ENCODE measurements at places on chromosomes 13 and 19.

- DNase-seq: no peak
These were observed 7.2 kb downstream of the FUT5 start for GRCh38 chr19:5863030-5863665.

DNA sequence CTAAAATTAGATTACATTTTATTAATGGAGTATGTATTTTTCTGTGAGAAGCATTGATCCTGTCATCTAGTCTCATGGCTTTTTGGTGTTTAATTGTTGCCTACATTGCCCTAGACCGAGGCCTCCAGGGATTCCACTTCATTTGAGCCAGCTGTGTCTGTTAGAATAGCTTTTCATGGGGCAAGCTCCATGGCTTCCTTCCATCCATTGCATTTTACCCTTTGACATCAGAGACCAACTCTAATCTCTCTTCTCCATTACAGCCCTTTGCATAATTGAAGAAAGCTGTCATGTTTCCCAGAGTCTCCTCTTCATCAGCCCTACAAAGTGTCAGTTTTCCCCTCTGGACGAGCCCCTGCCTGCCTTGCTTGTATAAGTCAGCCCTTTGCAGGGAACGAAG, 70.6 kb downstream of the MTUS2 start:
- DNase-seq: no peak

GRCh38 chr19:38815059-38816001, 2.6 kb upstream of the LGALS4 start:
- no peak for DNase-seq

DNA sequence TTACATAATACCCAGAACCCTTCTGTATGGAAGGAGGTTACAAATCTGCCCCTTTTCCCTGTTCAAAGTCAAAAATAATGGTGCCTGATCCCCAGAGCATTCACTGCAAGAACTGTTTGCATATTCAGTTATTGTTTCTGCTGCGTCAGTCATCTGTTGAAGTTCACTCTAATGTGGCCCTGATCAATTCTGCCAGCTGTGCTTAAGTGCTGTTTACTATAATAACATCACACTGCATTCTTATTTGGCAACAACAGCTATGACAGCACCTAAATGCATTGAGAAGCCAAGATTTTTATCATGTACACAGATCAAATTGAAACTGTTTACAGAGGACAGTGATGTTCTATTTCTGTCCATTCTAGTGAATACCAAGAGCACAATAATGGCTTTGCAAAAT, 115.9 kb downstream of the DACH1 start:
- no peak for DNase-seq

GRCh38 chr19:1294688-1295087, 9.0 kb downstream of the EFNA2 start:
- no peak for DNase-seq

DNA sequence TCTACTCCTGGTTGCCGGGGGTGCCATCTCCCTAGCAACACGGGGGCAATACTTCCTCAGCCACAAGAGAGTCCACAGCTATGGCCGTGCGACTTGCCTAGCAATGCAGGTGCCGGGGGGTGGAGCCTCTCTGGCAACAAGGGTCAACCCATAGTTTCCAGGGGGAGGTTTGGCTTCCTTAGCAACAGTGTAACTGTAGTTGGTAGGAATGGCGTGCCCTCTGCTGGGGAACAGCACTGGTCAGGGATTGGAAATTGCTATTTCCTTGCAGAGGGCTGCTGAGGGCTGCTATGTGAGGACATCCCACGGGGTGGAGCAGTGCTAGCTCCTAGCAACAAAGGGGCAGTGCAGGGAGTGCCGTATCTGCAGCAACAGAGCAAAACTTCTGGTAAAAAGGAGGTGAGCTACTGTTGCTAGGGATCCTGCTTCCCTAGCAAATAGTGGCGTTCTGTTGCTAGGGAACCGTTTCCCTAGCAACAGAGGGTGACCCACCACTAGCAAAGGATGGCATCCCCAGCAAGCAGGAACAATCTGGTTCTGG, 7.0 kb upstream of the TMC4 start:
- DNase-seq: no peak
